ENCODE measurements at places on chromosomes 5 and 9. TPM values are rescaled to one million over a fixed set of nuclear protein-coding genes. Genes with fewer than 3 reads are reported as not detected.

The GPR150 gene
- total RNA-seq = 0.57 TPM

The NR6A1 gene
- total RNA-seq = 2.7 TPM

DNA sequence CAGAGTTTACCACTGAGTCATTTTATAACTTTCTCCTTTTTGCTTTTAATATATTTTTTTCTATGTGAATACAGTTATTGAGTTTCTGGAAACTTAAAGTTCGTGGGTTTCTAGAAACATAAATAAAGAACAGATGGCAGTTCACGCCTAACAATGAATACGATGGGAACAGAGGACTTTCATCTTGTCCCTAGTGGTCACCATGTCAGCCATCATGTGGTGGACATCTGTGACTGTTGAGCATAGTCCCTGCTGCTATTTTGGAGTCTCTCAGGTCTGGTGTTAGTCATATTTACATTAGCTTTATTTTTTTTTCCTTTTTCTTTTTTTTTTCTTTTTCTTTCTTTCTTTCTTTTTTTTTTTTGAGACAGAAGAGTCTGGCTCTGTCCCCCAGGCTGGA, 85.3 kb downstream of the XRCC4 start:
- no peak for DNase-seq

DNA sequence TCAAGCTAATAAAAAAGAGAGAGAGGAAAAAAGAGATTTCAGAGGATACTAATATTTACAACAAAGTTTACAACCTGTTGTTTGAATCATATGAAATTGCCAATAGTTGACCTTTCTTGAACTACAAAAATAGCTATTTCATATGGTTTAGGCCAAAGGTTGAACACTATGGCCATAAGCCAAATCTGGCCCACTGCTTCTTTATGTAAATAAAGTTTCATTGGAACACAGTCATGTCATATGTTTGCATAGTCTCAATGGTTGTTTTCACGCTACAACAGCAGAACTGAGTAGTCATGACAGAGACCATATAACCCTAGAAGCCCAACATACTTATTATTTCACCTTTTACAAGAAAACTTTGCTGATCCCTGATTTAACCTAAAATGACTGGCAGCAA, 20.9 kb downstream of the SEMA5A start:
- DNase-seq = no peak

DNA sequence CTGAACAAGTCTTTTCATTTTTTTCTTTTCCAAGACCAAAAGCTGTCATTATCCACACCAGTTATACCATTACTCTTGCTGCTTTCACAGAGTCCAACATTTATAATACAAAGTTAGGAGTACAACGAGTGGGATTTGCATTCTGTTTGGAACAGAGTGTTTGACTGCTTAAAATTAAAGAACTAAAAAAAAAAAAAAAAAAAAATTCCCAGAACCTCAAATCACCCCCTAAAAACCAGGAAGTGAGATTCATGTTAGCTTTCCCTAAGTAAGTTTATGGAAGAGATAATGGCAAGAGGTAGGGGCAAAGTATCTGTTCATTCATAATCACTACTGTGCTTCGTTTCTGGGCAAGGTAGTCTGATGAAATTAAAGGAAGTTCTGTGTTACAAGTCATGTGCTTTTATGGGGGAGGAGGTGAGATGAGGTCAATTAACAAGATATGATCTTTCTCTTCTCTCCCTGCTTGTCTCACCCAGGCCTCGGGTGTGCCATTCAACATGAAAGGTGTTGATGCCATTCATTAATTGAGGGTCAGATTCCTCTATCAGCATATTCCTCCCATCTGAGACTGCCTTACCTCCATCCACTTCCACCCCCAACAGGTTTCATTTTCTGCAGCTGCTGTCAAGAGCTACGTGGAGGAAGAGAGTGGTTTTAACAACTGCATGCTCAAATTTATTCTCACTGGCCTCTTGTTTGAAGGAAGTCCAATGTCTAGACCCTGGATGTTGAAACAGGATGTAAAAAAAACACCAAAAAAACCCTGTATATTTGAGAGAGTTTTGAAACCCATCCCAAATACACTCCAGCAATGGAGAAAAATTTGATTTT, 58.1 kb downstream of the MARCHF3 start:
- DNase-seq = peak; percentile 5

All from activated T-cell treated with anti-CD3 and anti-CD28 coated beads, Interleukin-2, amount 50 U/mL, for 4 hours (primary cell).